ENCODE measurements at places on chromosomes 11 and 22. TPM values are rescaled to one million over a fixed set of nuclear protein-coding genes. Genes with fewer than 3 reads are reported as not detected.

POU2F3 gene
- not detected for total RNA-seq

NRGN gene
- 0.36 TPM for total RNA-seq

AMPD3 gene
- 3.2 TPM for total RNA-seq

DLG2 gene
- not detected for total RNA-seq

CELSR1 gene
- 2.3 TPM for total RNA-seq

OR56B1 gene
- not detected for total RNA-seq

SLN gene
- total RNA-seq = not detected

TYR gene
- not detected for total RNA-seq

ISX gene
- total RNA-seq = not detected

PRDX5 gene
- 374 TPM for total RNA-seq

PANX3 gene
- total RNA-seq = not detected

OR10A2 gene
- not detected for total RNA-seq

TRIM51 gene
- total RNA-seq = not detected

ATL3 gene
- total RNA-seq = 90.3 TPM

ZP1 gene
- total RNA-seq = 0.81 TPM

HBD gene
- not detected for total RNA-seq
